ENCODE measurements at places on chromosomes 5 and 9.

- peaks cover 11% of the 10 kb centered on the region for H3K4me1 ChIP-seq
- H3K27ac ChIP-seq: no peak overlapping the region
- no peak overlapping the region for H3K4me3 ChIP-seq
- no peaks in the 10 kb centered on the region for H3K36me3 ChIP-seq
- H3K27me3 ChIP-seq: no peaks in the 10 kb centered on the region
- DNase-seq: no peak
Measured at GRCh38 chr5:113084402-113085083, 107.9 kb downstream of the DCP2 start.

DNA sequence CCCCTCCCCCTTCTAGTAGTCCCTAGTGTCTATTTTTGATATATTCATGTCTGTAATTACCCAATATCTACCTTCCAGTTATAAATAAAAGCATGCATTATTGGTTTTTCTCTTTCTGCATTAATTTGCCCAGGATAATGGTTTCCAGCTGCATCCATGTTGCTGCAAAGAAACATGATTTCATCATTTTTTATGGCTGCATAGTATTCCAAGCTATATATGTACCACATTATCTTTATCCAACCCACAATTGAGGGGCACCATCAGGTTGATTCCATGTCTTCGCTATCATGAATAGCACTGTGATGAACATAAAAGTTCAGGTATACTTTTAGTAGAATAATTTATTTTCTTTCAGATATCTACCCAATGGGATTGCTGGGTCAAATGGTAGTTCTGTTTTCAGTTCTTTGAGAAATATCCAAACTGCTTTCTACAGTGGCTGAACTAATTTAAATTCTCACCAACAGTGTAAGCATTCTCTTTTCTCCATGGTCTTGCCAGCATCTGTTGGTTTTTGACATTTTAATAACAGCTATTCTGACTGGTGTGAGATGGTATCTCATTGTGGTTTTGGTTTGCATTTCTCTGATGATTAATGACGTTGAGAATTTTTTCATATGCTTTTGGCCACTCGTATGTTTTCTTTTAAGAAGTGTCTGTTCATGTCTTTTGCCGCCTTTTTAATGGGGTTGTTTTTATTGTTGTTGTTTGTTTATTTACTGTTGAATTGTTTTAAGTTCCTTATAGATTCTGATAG lies 746.1 kb upstream of the MEF2C start:
- H3K4me1 ChIP-seq: no peaks in the 10 kb centered on the region
- no peaks in the 10 kb centered on the region for H3K27me3 ChIP-seq
- no peak overlapping the region for H3K27ac ChIP-seq
- H3K36me3 ChIP-seq: no peaks in the 10 kb centered on the region
- DNase-seq: no peak
- no peak overlapping the region for H3K4me3 ChIP-seq

- H3K4me1 ChIP-seq: peaks cover 7% of the 10 kb centered on the region
- no peak overlapping the region for H3K27ac ChIP-seq
- H3K36me3 ChIP-seq: no peaks in the 10 kb centered on the region
- no peak overlapping the region for H3K4me3 ChIP-seq
- no peaks in the 10 kb centered on the region for H3K27me3 ChIP-seq
Measured at GRCh38 chr9:120914396-120914795, 12.2 kb downstream of the TRAF1 start.

- no peak overlapping the region for H3K4me3 ChIP-seq
- H3K27me3 ChIP-seq: no peaks in the 10 kb centered on the region
- DNase-seq: no peak
- H3K27ac ChIP-seq: no peak overlapping the region
Measured at GRCh38 chr9:128375865-128376264, 4.7 kb downstream of the URM1 start.

GRCh38 chr5:27437594-27438200 lies 399.3 kb upstream of the CDH9 start:
- H3K4me3 ChIP-seq: no peak overlapping the region
- no peak overlapping the region for H3K27ac ChIP-seq
- H3K27me3 ChIP-seq: no peaks in the 10 kb centered on the region
- H3K36me3 ChIP-seq: no peaks in the 10 kb centered on the region

DNA sequence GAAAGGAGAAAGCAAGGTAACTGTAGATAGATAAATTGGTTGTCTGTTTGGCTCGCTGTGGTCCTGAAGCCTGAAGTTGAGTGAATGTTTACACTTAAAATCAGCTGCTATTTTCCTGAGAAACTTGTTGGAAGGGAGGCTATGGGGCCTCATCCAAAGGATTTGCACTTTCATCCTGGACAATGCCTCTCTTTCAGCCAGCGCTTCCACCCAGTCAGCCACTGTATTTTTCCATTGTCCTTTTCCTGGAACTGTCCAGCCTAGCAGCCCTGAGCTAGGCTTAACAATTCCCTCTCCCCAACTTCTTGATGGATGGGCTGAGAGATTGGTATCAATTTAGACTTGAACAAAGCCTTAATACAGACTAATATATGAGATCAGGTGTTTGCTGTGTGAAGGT lies 429.2 kb downstream of the DMAC1 start:
- no peak overlapping the region for H3K27ac ChIP-seq
- H3K36me3 ChIP-seq: no peaks in the 10 kb centered on the region
- H3K4me1 ChIP-seq: no peaks in the 10 kb centered on the region
- no peaks in the 10 kb centered on the region for H3K27me3 ChIP-seq
- no peak overlapping the region for H3K4me3 ChIP-seq

DNA sequence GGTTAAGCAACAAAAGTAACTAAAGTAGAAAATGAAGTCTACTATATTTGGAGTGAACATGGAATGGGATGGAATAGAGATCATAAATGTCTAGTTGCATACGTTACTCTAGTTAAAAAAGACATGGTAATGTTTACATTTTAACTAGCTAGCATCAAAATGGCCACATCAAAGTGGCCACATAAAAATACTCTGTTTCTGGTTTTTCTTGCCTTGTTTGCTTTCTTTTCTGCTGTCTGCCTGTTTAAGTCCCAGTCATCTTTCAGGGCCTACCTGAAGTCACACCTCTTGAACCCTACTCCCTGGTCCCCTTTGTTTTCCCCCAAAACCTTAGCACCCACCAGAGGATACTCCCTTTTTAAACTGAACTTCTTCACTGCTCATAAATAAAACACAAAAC lies 6.4 kb upstream of the KIF2A start:
- H3K27me3 ChIP-seq: no peaks in the 10 kb centered on the region
- H3K4me3 ChIP-seq: no peak overlapping the region
- no peaks in the 10 kb centered on the region for H3K4me1 ChIP-seq
- H3K27ac ChIP-seq: no peak overlapping the region

DNA sequence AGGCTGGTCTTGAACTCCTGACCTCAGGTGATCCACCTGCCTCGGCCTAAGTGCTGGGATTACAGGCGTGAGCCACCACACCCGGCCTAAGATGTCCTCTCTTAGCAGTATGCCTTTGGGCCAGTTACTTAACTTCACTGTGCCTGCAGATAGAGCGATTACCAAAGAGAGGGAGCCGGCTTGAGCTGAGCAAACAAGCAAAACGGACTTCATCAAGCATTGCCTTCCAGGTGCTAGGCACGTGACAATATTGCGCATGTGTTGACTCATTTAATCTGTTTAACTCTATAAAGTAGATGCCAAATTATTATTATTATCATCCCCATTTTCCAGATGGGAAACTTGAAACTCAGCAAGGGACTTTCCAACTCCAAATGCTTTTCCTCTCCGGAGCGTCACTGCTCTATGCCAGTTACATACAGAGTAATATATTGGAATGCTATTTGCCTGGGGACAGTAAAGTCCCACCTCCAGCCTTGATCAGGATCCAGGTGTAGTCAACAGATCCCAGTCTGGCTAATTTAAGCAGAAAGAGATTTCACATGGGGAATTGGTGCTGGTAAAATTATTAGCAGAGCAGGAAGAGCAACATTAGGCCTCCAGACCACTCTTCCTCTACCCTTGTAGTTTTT lies 5.6 kb upstream of the C9orf152 start:
- H3K4me3 ChIP-seq: no peak overlapping the region
- no peaks in the 10 kb centered on the region for H3K4me1 ChIP-seq
- no peaks in the 10 kb centered on the region for H3K36me3 ChIP-seq
- no peaks in the 10 kb centered on the region for H3K27me3 ChIP-seq
- no peak overlapping the region for H3K27ac ChIP-seq
- no peak for DNase-seq

GRCh38 chr5:54868511-54869483 lies 116.6 kb downstream of the ESM1 start:
- no peaks in the 10 kb centered on the region for H3K36me3 ChIP-seq
- H3K27ac ChIP-seq: no peak overlapping the region
- no peak for DNase-seq

- no peaks in the 10 kb centered on the region for H3K4me1 ChIP-seq
- no peaks in the 10 kb centered on the region for H3K27me3 ChIP-seq
- no peak overlapping the region for H3K27ac ChIP-seq
- no peak overlapping the region for H3K4me3 ChIP-seq
- DNase-seq: no peak
- H3K36me3 ChIP-seq: no peaks in the 10 kb centered on the region
Measured at GRCh38 chr5:10124287-10124686, 125.4 kb downstream of the ATPSCKMT start.

DNA sequence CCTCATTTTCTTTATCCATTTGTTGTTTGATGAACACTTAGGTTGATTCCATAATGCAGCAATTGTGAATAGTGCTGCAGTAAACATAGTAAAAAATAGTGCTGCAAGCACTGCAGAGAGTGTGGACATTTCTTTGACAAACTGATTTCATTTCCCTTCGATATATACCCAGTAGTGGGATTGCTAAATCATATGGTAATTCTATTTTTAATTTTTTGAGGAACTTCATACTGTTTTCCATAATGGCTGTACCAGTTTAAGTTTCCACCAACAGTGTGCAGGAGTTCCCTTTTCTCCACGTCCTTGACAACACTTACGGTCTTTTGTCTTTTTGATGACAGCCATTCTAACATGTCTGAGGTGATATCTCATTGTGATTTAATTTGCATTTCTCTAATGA lies 138.2 kb upstream of the PLPPR1 start:
- DNase-seq: no peak
- no peaks in the 10 kb centered on the region for H3K4me1 ChIP-seq
- H3K4me3 ChIP-seq: no peak overlapping the region
- H3K27ac ChIP-seq: no peak overlapping the region
- H3K27me3 ChIP-seq: no peaks in the 10 kb centered on the region

DNA sequence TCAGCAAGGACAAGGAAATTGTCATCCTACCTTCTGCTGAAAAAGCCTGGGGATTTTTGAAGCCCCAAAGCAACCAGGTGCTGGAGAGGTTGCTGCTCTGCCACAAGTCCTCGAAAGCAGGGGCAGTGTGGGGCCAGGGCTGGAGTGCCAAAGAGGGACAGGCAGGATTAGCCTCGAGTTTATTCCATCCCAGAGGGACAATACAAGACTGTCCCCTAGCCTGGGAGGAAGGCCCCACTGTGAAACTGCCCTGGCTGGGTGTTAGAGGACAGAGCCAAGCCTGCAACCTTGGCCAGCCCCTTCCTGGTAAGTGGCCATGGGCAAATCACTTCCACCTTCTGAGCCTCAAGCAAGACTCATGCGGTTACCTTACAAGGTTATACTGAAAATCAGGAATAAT lies 55.1 kb downstream of the WHRN start:
- H3K4me3 ChIP-seq: no peak overlapping the region
- H3K36me3 ChIP-seq: no peaks in the 10 kb centered on the region
- no peaks in the 10 kb centered on the region for H3K27me3 ChIP-seq
- peaks cover 7% of the 10 kb centered on the region for H3K4me1 ChIP-seq
- no peak for DNase-seq

GRCh38 chr5:52783226-52783959 lies 4.3 kb upstream of the ITGA1 start:
- no peaks in the 10 kb centered on the region for H3K27me3 ChIP-seq
- no peak for DNase-seq
- no peak overlapping the region for H3K4me3 ChIP-seq
- no peaks in the 10 kb centered on the region for H3K36me3 ChIP-seq

DNA sequence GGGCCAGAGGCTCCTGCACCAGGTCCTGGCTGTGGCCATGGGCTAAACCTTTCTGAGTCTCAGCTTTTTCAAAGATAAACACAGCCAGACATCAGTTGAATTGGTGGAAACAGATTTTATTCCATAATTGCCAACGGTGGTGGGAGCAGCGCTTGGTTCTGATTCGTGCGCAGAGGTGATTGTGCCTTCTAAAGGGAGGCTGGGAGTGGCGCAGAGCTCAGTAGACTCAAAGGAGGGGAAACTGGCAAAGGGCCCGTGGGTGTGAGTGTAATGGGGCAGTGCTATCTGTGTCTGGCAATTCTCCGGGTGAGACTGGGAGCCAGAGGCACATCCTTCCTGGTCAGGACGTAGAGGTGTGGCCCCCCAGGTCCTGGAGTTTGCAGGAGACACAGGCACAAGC lies 169.4 kb upstream of the PPP1R26 start:
- H3K27ac ChIP-seq: no peak overlapping the region
- H3K27me3 ChIP-seq: no peaks in the 10 kb centered on the region
- H3K36me3 ChIP-seq: no peaks in the 10 kb centered on the region
- H3K4me3 ChIP-seq: no peak overlapping the region

DNA sequence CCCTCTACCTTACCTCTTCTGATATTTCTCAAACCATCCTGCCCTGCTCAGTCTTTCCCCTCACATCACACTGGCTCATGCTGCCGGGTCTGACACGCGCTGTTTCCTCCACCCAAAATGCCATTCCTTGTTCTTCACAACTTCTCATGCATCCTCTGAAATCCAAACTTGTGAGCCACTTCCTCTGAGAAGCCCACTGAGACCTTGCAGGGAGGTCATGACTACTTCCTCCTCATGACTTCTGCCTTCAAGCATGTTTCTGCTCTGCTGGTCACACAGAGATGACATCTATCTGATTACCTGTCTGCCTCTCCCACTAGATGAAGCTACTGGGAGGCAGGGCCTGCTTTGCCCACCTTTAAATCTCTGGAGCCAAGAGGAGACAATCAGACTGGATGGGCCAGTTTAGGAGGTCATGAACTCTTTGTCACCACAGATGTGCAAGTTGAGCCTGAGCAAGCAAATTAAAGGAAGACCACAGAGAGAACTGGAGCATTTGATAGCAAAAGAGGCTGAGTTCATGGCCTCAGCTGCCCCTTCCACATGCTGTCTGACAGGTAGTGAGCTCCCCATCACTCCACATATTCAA lies 119.8 kb upstream of the TBC1D2 start:
- no peak for DNase-seq
- H3K27ac ChIP-seq: no peak overlapping the region
- no peaks in the 10 kb centered on the region for H3K4me1 ChIP-seq

Data from ovary (tissue), 10 donors.